ENCODE measurements at places on chromosomes 4 and X. TPM values are rescaled to one million over a fixed set of nuclear protein-coding genes. Genes with fewer than 3 reads are reported as not detected.

PRR32 gene
- 2.4 TPM for total RNA-seq

CFAP47 gene
- not detected for total RNA-seq

RHOXF2 gene
- total RNA-seq: not detected

SMIM31 gene
- not detected for total RNA-seq

DGKK gene
- not detected for total RNA-seq

KDR gene
- total RNA-seq: 19.4 TPM

GPR50 gene
- total RNA-seq: not detected

PRKG2 gene
- total RNA-seq: 0.28 TPM

POU3F4 gene
- not detected for total RNA-seq

GCNA gene
- total RNA-seq: 0.98 TPM
